ENCODE measurements at places on chromosomes 2 and 18.

DNA sequence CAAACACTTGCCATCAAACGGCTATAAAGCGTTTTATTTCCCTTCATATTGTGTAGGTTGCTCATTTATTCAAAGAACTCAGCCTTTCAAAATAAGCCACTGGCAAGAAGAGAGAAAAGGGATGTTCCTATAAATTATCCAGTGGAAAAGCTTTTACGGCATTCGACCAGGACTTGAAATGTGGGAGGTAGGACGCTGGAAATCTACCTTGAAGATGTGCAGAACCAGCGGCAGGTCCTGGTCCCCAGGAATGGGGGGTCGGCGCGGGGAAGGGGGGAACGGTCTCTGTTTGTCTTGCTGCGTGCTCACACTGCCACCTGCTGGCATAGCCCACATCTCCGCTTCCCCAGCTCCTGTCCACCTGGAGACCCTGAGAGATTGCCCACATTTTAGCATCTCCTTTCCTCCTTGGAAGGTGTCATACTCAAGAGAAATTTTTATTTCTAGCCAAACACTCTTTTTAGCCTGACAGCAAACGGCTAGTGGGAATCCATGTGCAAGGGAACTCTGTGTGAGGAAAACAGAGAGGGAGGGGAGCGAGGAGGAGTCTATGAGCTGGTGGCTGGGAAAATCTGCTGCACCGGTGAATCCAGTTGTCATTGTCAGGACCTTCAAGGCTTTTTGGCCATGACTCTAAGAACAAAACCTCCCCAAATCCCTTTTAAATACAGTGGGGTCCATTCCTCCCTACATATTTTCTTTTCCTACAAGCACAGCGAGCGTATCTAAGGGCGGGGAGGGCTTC lies 349.0 kb upstream of the PKDCC start:
- DNase-seq: no peak

GRCh38 chr2:218281449-218281848 lies 10.9 kb downstream of the TMBIM1 start:
- no peak for DNase-seq

DNA sequence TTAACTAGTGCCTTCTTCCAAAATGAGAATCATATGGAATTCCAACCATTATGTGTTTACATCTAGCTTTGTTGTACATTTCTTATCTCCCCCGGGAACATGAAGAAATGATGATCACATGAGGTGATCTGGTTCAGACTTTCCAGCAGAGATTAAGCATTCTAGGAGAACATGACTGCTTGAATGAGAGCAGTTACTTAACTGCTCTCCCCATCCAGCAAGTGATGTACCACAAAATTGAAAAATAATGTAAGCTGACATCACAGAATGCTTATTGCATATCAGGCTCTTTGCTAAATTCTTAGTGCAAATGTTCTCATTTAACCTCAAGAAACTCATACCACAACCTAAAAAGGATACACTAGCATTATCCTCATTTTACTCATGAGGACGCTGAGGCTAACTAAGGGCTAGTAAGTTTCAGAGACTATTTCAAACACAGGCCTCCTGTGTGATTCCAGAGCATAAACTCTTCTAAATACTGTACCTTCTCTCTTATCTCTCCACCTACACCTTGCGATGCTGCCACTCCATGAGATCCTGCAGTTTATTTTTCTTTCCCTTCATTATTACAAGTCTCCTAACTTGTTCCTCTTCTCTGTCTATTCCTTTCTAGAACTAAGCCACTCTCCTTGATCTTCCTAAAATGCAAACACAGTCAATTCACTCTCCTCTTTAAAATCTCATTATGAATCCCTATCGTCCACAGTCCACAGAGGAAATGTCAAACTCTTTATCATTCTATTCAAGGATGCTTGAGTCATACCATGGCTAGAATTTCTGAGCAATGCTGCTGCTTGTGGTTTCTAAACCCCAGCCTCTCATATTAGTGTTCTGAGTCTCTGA lies 1224.8 kb upstream of the ZEB2 start:
- no peak for DNase-seq

- DNase-seq: no peak
Measured at GRCh38 chr2:134623796-134624195, 95.0 kb downstream of the TMEM163 start.

- DNase-seq: no peak
Measured at GRCh38 chr2:38515155-38516074, 87.3 kb downstream of the HNRNPLL start.

GRCh38 chr2:8116661-8117060 lies 565.2 kb upstream of the ID2 start:
- no peak for DNase-seq

GRCh38 chr18:78892721-78893120 lies 86.9 kb upstream of the SALL3 start:
- DNase-seq: no peak

Measured in stimulated activated CD8-positive, alpha-beta memory T cell treated with anti-CD3 and anti-CD28 coated beads, Interleukin-4, amount 100 ng/mL, for 1 hour (primary cell).